ENCODE measurements at places on chromosomes 11 and 22.

DNA sequence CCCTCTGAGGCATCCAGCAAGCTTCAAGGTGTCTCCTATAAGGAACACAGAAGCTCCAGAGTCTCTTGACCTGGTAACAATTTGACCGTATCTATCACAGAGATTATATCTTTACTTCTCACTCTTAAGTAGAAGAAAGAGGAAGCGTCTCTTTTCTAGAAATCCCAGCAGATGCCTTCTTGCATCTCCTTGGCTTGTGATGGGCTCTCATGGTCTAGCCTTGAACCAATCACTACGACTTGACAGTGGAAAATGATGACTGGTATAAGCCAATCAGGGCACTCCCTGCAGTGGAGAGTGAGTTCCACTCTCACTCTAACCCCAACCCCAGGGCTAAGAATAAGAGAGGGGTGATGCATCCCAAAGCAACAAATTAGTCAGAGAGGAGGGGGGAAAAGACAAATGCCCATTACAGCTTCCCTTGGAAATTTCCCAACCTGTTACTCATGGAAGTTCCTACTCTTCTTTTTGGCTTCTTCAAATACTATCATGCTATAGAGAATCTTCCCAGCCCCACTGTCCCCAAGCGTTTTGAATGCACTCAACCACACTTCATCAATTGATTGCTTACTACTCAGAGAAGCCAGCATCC lies 293.5 kb downstream of the MN1 start:
- DNase-seq: no peak

DNA sequence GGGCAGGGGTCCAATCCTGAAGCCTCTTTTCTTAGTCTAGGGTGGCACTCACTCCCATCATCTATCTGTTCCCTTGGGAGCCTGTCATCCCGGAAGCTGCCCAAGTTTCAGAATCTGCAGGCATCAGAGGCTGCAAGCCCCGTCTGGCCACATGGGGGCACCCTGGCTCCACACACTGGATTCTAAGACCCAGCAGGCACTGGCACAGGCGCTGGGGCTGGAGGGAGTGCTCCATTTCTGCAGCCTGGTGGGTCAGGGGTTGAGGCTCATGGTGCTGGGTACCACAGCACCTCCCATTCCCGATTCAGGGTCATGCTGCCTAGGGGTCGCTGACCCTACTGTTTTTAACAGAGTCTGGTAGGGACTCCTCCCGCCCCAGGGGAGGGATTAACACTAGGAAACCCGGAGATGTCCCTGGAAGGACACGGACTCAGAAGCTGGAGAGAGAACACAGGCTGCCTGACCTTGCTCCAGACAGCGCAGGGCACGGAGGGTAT lies 243.9 kb upstream of the SYN3 start:
- peak; percentile 92 for DNase-seq

DNA sequence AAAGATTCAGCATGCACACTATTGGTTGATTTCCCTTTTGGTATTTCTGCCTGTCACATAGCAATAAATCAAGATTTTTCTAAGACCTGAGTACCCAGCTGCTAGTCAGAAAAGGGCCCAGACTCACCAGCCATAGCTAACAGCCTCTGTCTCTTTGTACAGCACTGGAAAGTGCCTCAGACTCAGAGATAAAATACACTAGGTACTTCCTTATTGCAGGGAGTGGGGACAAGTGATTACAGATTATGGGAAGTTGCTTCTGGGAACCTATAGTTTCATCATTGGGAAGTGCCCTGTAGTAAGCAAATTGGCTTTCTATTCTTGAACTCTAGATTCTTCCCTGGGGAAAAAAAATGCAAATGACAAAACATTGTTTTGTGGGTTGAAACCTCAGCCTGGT lies at the start of gene CASP5:
Gene CASP5 (minus strand): TSS at position 166 of the 400 bp plus-strand sequence. CDS start 32 bp downstream, at position 134.
- DNase-seq: no peak

GRCh38 chr11:60710482-60710881 lies 11.1 kb downstream of the MS4A8 start:
- no peak for DNase-seq

- no peak for DNase-seq
These were observed 67.4 kb downstream of the ENDOD1 start for GRCh38 chr11:95156916-95157541.

DNA sequence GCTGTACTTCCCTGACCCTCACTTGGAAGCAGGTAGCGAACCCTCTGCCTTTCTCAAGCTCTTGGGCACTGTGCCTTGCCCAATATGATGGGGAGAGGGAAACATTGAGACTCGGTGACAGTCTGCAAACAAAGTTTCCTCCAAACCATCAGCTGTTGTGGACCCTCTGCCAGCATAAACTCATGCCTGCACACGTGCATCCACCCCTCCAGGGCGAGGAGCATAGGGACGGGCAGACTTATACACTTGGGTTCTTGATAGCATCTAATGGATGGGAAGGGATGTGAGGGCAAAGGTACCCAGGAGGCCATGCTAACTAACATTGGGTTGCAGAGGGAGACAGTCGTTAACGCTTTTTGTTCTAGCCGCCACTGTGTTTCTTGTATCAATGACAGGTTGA lies 8.2 kb upstream of the MAPK8IP1 start:
- DNase-seq: no peak

GRCh38 chr22:23035557-23036277 lies 34.6 kb upstream of the GNAZ start:
- DNase-seq: no peak

GRCh38 chr11:61587951-61588727 lies 7.3 kb upstream of the SYT7 start:
- DNase-seq: peak; percentile 60

- no peak for DNase-seq
These were observed 18.8 kb downstream of the GRAMD1B start for GRCh38 chr11:123448823-123449222.

- no peak for DNase-seq
These were observed 16.1 kb downstream of the POU2AF1 start for GRCh38 chr11:111362887-111363411.

DNA sequence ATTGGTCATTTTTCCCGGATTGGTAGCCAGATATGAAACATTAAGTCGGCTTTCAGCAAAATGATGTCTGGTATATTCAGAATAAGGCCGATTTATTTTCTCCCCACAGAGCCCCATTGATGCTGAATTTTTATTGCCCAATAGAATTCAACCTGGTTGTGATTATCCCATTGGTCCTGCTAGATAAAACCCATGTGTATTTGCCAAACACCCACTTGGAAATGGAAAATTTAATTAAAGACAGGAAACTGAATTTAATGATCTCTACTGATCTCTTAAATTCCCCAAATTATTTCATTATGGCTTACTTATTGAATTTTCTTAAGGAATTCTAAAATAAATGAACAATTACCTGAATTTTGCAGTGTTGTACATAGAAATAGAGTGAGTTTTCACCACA lies 609.8 kb downstream of the NTM start:
- DNase-seq: no peak

- DNase-seq: no peak
These were observed 68.7 kb upstream of the NECTIN1 start for GRCh38 chr11:119797736-119798135.

DNA sequence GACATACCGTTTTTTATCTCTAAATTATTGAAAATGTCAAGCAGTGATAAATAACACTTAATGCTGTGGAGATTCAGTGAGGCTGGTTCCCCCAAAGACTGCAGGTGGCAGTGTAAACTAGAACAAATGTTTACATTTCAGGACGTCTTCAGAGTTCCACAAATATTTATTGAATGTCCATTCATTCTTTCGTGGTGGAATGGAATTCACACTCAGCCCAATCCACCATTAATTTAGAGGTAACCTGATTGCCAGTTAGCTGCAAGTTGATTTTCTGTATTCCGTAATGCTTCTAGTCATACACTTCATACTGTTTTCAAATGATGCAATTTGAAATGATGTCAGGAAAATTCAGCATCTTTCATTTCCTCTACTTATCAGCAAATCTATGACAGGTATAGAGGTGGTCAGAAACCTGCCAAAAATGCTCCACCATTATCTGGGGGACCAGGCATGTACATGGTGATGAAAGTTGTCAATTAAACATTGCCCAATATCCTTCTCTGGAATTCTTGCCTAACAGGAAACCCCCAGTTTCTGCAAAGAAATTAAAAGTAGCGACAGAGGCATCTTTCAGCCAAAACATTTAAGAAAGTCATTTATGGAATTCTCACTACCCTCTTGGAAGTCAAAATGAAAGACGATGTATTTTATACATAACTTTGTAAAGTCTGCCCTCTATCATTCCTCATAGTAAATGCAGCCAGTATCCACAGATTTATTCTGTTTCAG lies 94.3 kb upstream of the BMAL1 start:
- no peak for DNase-seq

DNA sequence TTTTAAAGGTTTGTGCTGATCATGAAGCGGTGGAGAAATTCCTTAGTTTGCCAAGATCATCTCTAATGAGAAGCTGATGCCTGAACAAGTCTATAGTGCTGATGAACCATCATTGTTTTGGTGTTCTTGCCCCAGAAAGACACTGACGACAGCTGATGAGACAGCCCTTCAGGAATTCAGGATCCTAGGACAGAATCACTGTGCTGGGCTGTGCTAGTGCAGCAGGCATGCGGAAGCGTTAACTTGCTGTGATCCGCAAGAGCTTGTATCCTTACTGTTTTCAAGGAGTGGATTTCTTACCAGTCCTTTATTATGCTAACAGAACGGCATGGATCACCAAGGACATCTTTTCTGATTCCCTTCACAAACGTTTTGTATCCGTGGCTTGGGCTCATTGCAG lies 104.1 kb downstream of the TBC1D22A start:
- DNase-seq: no peak

DNA sequence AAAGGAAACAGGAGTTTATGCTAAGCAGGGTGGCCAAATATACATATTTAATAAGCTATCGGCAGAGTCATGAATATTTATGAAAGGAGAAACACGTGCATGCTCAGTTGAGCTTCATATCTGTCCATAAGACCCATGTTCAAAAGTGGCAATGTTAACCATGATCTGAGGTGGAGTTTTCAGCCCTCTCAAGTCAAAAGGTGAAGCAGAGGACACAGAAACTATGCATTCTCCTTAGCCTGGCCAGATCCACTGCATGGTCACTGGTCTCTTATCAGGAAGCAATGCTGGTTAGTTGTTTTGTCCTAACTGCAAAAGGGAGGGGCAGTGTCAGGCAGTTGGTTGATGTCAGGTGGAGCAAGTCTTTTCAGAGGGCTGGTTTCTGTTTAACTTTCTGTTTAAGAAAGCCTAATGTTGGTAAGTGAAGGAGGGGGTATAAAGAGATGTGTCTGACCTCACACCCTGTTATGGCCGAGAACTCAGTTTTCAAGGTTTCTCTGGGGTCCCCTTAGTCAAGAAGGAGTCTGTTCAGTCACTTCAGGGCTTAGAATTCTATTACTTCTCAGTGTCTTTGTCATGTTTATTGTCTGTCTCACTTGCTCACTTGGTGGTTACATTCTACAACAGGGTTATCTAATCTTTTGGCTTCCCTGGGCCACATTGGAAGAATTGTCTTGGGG lies 5.5 kb upstream of the SELENOH start:
- no peak for DNase-seq

GRCh38 chr11:124535552-124536232 lies 7.8 kb downstream of the OR8B12 start:
- DNase-seq: no peak

- no peak for DNase-seq
These were observed 689 bp upstream of the SART1 start for GRCh38 chr11:65960824-65961266.

GRCh38 chr11:58832056-58832645 lies 12.4 kb downstream of the GLYATL2 start:
- no peak for DNase-seq

DNA sequence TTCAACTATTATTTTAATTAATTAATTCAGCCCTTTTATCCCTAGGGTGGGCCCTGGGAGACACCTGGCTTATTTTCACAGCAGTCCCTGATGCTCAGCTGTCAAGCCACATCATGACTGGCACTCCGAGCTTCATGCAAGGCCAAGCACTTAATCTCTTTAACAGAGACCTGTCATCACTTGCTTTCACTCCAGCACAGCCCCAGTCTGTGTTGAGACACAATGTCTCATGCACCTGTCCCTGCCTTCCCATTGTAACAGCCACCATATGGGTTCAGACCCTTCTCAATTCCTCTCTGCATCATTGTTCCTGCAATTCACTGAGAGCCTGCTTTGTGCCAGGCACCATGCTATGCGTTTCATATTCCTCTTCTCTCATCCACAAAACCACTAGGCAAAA lies 222.2 kb upstream of the TENM4 start:
- DNase-seq: no peak

DNA sequence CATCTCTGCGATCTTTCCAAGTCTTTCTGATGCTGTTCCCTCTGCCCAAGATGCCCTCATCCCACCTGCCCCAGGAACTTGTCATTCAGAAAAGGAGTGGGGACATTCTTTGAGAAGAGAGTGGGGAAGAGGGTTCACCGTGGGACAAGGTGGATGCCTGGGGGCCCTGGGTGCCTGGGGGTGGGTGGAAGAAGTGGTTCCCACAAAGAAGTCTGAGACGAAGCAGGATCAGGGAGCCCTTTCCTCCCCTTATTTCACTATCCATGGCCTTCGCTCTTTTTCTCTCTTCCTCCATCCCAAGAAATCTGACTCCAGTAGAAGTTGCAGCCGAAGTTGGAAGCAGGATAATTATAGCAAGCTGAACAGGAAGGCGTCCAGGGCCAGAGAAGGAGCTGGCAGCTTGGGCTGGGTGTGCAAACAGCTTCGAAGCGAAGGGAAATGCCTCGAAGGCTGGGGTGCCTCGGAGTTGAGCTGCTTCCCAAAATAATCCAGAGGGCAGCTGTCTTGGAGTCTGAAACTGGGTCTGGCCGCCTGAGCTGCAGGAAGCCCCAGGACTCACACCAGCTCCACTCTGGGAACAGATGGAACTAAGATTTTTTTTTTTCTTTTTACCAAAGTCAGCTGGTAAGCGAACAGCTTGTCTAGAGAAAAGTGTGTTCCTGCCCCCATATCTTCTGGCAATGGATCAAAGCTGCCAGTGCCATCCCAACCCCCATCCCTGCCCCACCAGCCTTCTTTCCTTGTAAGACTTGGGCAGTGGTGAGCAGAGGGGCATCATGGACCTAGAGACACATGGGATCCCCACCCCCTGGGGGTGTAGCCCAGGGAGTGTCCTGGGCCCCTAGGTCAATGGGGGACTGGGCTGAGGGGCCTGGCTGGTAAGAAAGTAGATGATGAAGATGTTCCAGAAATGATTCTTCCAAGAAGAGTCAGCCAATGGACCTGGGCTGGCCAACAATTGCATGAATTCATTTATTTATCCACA lies 31.5 kb downstream of the PARVG start:
- no peak for DNase-seq
